HuH-7.5 (cell line): ENCODE measurements at places on chromosomes 5 and 9.

GRCh38 chr9:30670805-30671562 is 1713.5 kb upstream of the ACO1 start:
- no peak for DNase-seq

DNA sequence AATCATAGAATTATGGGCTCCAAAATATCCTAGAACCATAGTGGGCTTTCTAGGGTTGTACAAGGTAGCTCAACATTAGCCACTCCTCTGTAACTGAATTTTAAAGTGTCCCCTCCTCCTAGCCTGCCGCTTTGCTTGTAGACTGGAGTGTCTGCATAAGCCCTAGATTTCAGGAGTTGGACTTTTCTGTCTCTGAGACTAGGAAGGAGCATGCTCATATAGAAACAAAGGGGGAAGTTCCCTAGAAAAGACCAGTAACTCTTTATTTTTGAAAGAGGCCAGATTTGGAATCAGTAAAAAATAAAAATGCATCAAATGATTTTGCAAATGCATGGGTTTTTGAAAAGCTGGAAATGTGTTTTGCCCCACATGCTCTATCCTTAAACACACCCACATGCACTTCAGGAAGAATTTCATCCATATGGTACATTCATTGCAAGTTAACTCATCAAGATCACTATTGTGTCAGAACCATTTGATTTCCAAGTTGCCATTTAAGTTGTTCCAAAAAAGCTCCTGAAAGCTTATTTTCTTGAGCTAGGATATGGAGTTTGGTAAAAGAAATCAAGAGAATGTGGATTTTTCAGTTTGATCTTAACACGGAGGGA is 121.0 kb upstream of the NR3C1 start:
- DNase-seq = no peak

GRCh38 chr5:88488130-88488529 is 219.5 kb upstream of the TMEM161B start:
- DNase-seq = no peak

DNA sequence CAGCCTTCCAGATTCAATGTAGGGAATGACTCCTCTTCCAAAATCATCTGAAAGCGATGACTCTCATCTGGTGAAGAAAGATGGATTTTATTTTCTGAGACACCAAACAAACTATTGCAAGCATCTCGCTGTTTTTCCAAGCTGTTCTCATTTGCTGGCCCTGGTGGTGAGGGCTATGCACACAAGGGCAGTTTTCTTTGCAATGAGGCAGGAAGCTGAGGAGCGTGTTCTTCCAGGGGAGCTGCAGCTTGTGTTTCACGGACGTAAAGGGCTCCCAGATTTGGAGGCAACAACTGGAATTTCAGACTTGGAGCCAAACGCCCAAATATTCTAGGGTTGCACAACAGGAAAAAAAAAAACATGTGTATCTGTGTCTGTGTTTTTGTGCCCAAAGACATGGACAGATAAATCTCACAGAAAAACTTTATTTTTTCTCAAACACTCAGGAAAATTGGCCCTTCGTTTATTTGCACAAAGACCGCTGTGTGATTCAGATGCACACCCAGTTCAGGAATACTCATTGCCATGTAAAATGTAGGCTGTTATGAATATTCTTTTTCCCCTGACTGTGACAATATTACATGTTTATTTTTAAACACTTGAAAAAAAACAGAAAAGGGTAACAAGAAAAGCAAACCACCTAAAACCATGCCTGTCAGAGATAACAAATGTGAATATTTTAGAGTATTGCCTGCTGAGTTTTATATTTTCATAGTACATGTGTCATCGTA is 151.3 kb downstream of the GAS1 start:
- DNase-seq = no peak

DNA sequence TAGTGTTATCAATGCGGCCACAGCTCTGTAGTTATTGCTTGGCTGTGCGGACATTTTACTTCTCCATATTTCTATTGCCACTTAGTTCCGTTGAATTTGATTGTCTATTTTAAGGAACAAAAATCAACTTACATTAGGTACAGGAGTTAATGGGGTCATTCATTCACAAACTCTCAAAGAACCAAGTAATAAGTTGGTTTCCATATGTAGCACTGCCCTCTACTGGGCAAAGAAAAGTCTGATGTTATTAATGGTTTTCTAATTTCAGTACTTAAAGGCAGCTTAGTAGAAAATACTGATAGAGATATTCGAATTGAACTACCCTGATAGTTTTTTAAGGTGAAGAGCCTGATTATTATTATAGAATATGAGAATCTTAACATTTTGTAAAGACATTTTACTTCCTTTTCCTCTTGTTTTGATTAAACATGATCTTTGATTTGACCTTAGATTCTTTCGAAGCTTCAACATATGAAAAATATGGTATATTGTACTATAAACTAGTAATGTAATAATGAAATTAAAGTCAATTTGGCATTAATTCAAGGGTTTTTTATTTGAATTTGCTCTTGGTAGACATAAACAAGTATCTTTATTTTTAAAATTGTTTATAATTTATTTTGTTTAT is 119.5 kb upstream of the CTNND2 start:
- DNase-seq = peak; percentile 8

- no peak for DNase-seq
These were observed 178.8 kb upstream of the NREP start for GRCh38 chr5:111935835-111936234.

- no peak for DNase-seq
These were observed 175.3 kb downstream of the SLF1 start for GRCh38 chr5:94793816-94794198.

DNA sequence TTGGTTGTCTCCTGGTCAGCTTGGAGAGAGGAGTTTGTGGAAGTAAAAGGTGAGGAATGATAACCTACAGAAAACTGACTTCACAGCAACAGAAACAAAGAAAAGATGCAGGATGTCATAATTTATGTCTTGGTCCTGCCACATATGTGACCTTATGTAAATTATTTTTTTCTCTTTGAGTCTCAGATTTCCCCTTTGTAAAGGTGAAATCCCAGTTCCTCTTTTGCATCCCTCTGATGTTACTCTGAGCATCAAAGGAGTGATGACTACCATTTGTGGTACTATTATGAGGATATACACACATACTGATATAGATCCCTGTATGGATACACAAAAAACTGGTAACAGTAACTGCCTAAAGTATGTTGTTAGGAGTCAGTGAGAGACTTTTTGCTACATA is 1.4 kb upstream of the THG1L start:
- no peak for DNase-seq

DNA sequence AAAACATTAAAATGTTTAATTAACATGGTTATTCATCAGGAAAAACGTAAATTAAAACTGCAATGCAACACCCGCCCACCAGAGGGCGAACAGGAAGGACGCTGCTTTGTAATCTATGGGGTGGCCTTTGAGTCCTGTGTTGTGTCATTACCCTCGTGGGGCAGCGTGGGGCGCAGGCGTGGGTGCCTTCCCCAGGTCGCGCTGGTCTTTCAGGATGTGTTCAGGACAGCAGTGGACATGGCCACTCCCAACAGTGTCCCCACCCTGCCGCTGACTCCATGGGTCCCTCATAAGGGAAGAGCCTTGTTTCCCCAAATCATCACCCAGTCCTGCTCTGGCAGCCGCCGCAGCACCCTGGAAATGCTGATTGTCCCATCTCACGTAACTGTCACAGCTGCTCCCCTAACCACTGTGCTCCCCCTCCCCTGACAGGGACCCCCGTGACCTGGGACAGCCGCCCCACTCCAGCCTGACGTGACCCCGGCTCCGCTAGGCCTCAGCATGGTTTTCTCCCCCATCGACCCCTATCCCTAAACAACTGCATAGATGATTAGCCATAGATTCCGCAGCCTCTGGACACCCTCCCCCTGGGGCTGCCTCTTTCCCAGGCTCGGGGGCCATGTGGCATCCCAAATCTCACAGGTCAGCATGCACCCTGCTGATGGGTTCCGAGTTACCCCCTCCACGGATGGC is 36.4 kb downstream of the GLT6D1 start:
- peak; percentile 66 for DNase-seq

DNA sequence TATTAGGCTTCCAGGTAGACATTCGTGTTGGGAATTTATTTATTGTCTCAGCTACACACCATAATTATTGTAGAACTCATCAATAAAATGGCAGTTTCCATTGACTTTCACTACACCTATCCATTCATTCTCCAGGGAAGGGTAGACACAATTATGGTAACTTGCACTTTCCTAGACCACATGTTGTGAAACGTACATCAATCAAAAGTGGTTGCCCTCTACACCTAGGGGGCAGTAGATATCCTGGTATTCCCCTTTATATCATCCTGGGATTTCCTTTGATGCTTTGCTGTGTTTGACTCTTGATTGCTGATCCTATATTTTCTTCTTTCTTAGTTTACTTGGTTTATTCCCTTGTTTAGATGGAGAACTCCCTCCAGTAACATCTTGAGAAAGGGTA is 47.9 kb downstream of the ADGRV1 start:
- DNase-seq = no peak

GRCh38 chr9:4327504-4328191 is 27.8 kb upstream of the GLIS3 start:
- no peak for DNase-seq

- no peak for DNase-seq
These were observed 85.0 kb downstream of the FSTL4 start for GRCh38 chr5:133527311-133527710.

- DNase-seq = no peak
These were observed 325.8 kb downstream of the TMEM38B start for GRCh38 chr9:106020186-106020585.

DNA sequence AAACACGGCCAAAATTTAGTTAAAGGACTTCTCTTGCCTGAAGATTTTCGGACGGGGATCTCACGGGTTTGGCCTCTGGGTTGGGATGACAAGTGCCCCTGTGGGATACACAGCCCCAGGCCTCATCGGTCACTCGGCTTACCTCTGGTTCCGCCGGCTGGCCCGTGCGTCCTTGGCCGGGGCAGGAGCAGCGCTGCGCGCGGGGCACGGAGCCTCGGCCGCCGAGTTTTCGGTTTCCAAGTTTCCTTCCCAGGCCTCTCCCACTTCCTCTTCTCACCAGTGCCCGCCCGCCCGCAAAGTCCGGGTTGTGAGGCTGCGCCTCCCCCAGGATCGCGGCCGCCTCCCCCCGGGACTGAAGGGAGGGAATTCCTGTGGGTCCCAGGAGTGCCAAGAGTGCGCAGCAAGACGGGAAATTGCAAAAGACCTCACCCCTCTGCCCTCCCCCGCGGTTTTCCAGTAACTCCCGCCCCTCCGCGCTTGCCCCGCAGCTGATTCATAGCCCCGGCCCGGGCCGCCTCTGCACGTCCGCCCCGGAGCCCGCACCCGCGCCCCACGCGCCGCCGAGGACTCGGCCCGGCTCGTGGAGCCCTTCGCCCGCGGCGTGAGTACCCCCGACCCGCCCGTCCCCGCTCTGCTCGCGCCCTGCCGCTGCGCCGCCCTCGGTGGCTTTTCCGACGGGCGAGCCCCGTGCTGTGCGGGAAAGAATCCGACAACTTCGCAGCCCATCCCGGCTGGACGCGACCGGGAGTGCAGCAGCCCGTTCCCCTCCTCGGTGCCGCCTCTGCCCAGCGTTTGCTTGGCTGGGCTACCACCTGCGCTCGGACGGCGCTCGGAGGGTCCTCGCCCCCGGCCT is at the start of gene OSMR:
Gene OSMR, plus strand, starts transcription at position 487 of the 853 bp plus-strand sequence. CDS start 23,033 bp downstream, outside the sequence.
- peak; percentile 88 for DNase-seq

DNA sequence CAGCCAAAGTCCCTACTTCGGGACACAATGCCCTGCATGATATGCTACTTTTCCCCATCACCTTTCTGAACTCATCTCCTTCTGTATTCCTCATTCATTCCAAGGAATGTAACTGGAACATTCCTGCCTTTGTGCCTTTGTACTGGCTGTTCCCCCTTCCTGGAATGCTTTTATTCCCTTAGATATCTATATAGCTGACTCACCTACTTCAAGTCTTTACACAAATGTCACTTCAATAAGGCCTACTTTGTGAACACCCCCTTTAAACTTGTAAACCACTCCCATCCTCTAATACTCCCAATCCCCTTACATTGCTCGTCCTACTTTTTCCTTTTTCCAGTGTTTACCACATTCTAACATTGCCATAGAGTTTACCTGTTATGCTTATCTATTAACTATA is 2.4 kb downstream of the NOL6 start:
- no peak for DNase-seq
